ENCODE measurements at places on chromosomes 5 and 9.

GRCh38 chr5:135355169-135355568 is 43.9 kb downstream of the MACROH2A1 start:
- DNase-seq: no peak

GRCh38 chr9:13787234-13787833 is 507.8 kb upstream of the MPDZ start:
- no peak for DNase-seq

DNA sequence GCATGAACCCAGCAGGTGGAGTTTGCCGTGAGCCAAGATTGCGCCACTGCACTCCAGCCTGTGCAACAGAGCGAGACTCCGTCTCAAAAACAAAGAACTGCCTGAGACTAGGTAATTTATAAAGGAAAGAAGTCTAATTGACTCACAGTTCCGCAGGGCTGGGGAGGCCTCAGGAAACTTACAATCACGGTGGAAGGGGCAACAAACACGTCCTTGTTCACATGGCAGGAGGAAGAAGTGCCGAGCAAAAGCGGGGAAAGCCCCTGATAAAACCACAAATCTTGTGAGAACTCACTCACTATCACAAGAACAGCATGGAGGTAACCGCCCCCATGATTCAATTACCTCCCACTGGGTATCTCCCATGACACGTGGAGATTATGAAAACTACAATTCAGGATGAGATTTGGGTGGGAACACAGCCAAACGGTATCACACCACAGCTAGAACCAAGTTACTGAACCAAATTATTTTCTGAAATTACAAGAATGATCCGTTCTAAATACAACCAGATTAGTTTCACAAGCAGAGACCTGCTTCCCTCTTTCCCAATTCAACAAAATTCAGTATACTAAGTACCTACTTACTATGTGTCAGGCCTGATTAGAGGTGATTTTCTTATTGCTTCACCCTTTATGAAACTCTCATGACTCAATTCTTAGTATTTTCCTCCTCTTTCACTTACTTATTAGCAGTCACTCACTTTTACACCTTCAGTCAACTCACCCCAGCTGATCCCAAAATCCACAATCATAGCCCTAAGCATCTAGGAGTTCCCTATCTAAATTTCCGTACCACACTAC is 8.4 kb downstream of the UBTD2 start:
- DNase-seq: peak; percentile 42

DNA sequence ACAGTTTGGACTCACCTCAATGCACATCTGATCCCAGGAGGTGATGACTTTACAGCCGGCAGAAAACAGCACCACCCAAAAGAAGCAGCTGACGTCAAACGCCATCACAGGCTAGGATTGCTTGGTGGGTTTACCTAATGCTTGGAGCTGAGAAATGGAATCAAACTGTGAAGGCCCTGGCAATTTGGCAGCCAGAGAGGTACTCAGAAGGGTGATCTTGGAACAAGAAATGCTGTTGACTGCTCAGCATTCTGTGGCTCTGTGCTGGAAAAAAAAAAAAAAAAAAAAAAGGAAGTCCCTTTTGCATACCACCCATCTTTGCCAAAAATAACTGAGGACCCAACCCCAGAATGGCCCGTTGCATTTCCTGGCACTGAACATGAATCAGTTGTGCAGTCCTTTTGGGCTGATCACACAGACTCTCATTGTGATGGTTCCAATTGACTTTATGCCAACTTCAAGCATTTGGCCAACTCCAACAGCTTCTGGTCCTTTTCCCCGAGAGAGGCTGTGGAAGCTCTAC is at the start of gene CD180:
CD180 (minus strand) TSS at position 263 of the 523 bp plus-strand sequence; CDS start at position 105, 158 bp downstream.
- DNase-seq: no peak

DNA sequence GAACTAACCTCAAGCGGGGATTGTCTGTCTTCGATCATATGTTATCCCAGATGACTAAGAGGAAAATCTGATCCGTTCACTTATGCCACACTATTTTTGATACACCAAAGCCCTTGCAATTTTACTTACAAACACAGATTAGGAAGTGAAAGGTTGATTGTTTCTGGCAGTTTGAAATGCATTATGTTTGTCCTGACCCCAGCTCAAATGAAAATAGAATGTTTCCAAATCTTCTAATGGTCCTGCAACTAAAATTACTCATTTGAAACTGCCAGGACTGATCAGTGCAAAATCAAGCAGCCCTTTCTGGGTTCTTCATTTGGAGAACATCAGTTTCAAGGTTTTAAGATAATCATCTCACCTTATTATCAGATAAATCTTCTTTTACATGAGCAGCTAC is 696.7 kb upstream of the WWC1 start:
- no peak for DNase-seq

DNA sequence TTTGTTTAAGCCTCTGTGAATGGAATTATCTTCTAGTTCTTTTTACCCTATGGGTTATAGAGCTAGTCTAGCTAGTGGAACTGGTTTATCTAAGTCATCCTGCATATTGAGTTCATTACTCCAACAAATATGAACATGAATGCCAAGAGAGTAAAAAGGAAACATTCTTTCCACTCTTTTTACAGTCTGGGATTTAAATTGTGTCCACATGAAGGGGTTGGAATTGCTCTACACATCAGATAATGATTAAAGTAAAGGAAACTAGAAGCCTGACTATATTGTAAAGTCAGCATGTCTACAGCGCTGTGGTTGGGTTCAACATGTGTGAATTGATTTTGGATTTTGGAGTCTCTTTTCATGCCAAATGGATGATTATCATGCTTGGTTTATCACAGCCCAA is 173.1 kb downstream of the CCDC171 start:
- no peak for DNase-seq

DNA sequence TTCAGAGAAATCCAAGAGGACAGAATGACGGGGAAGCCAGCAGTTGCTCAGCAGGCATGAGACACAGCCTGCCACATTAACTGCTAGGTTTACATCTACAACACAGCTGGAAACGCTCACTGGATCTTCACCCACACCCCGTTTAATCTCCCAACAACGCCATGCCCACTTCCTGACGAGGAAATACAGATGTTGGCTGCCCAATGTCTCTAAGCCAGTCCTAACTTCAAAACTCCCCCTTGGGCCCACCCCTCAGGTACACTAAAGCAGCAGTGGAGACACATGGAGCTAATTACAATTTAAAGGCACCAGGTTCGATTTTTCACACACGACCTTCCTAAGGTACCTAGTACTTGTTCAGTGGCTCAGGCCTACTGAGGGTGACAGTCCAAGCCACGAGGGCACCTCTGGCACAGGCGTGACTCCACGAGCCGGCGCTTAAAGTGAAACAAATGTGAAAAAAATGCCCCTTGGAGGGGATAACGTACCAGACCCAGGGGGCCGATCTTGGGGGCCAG is 904 bp downstream of the RPL12 start:
- peak; percentile 63 for DNase-seq

DNA sequence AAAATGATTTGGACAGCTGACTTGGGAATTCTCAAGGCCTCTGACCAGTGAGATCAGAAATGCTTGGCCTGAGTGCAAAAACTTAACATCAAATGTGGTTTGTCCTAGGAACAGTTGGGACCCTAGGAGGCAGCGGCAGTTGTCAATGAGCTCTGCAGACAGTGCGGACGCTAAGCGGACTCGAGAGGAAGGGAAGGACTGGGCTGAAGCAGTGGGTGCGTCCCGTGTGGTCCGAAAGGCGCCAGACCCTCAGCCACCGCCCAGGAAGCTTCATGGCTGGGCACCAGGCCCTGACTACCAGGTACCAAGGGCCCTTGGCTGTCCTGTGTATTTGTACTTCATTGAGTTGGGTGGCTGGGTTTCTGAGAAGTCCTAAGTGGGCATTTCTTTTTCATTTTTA is 43.7 kb upstream of the POMT1 start:
- DNase-seq: no peak

- no peak for DNase-seq
Observed at GRCh38 chr9:86163503-86163902, 64.1 kb upstream of the GOLM1 start.

GRCh38 chr5:154218786-154219185 is 28.3 kb downstream of the GALNT10 start:
- no peak for DNase-seq

- peak; percentile 62 for DNase-seq
Observed at GRCh38 chr5:128498844-128499455, 39.1 kb downstream of the FBN2 start.

DNA sequence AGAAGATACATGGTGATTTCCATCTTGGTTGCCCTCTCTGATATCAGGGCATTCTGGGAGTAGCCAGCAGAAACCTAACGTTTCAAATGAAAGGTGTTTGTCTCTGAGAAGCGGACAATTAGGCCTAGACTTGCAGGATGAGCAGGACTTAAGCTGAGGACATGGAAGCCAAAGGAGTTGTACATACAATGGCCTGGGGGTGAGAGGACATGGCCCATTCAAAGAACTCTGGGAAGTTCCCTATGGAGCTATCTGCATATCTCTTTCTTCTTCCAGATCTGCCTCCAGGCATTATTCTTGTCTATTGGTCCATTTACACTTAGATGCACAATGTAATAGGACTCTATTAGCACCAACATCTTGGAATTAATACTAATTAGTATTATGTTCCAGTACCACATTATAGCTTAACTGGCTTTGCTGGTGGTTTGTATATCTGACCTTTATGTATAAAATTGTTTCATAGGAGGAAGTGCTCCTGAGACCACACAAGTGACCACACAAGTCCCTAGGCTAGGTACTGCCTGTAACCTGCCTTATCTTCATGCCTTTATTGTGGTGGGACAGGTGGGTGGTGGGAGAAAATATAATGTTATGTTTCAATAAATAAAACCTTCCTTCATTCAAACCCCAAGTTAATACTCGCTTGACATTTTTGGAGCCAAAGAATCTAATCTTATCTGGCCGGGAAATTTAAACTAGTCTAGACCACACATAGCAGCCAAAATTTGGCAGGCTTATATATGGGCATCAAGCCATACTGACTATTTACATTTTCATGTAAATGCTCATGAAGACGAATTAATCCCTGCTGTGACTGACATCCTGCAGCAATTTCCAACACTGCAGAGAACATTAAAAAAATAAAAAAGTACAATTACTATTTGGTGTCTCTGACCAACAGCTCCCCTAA is 52.1 kb upstream of the EQTN start:
- no peak for DNase-seq

DNA sequence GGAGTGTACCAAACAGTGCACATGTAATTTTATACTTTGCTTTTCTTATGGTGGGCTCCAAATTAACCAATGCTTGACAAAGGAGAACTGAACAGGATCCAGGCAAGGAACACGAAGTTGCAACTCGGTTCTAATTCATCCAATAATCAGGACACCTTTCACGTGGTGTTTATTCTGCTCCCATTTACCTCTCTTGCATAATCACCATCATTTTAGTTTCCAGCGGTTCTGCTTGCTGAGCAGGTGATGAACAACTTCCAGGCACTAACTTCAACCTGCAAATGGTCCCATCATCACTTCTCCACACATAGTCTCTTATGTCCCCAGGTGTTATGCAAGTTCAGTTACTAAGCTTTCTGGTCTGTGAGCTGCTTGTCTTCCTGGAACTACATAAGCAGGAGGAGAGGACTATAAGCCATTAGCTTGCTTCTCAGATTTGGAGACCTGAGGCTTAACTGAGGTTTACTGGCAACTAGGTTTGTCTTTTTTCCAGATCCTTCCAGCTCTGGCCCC is 326.8 kb upstream of the SLC30A5 start:
- DNase-seq: no peak

- no peak for DNase-seq
Observed at GRCh38 chr5:76283670-76284069, 119.4 kb upstream of the IQGAP2 start.

- DNase-seq: no peak
Observed at GRCh38 chr5:133348406-133348805, 263.9 kb downstream of the FSTL4 start.

- DNase-seq: no peak
Observed at GRCh38 chr5:131230406-131230805, 33.4 kb upstream of the CDC42SE2 start.

- no peak for DNase-seq
Observed at GRCh38 chr5:71788794-71789193, 69.7 kb downstream of the CARTPT start.

GRCh38 chr5:148382961-148383360 is 797 bp upstream of the FBXO38 start:
- DNase-seq: no peak

- no peak for DNase-seq
Observed at GRCh38 chr9:36833954-36834353, 200.1 kb downstream of the PAX5 start.

DNA sequence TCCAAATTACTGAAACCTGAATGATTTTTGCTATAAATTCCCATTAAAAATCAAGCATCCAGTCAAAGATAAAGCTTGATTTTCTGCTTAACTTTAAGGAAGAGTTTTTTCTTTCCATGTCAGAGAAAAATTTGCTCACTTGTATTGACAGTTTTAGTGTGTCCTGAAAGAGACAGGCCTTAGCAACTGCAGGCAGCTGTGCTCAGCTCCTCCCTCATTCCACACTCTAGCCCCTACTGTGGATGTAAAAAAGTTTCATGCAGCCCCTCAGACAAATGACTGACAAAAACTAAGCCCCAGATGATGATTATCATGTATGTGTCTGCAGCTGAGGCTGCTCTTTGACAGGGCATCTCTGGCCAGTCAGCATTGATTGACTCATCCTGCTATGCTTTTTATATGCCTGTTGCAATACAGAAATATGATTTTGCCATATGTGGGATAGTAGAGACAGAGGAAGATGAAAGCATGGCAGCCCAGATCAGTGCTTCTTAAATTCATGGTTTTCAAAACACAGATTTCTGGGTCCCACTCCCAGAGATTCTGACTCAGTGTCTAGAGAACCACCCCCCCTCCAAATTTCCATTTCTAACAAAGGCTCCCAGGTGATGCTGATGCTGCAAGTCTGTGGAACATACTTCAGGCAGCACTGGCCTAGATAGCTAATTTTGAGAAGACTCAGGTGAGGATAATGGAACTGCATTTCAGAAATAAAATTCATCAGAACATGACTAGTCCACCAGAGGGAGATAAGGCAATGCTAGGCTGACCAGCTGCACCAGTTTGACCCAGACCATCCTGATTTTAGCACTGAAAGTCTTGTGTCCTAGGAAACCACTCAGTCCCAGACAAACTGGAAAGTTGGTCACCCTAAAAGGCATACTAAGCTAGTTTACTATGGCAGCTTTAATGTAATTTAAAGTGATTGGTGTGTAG is 298.7 kb upstream of the KCNN2 start:
- no peak for DNase-seq

Measured in mesenchymal stem cell (in vitro differentiated cells and primary cell).